ENCODE measurements at places on chromosomes 4 and X.

DNA sequence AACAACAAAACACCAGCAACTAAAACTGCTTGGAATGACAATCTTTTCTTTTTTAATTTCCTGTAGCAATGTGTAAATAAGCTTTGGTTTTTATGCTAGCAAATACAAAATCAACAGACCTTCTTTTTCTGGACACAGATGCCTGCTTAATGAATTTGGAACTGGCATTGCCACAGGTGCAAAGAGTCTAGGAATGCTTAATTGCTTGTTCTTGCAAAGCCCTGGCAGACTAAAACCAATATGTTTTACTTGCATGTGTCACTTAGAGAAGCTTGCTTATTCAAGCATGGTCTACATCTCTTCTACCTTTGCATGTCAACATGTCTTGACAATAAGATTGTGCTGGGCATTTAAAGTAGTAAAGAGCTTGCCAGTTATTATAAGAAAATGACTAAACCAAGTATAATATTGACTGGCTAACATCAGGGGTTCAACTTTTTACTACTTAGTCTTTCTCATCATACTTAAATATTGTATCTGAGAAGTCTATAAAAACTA, 656.7 kb upstream of the NDST4 start:
- no peak for DNase-seq

DNA sequence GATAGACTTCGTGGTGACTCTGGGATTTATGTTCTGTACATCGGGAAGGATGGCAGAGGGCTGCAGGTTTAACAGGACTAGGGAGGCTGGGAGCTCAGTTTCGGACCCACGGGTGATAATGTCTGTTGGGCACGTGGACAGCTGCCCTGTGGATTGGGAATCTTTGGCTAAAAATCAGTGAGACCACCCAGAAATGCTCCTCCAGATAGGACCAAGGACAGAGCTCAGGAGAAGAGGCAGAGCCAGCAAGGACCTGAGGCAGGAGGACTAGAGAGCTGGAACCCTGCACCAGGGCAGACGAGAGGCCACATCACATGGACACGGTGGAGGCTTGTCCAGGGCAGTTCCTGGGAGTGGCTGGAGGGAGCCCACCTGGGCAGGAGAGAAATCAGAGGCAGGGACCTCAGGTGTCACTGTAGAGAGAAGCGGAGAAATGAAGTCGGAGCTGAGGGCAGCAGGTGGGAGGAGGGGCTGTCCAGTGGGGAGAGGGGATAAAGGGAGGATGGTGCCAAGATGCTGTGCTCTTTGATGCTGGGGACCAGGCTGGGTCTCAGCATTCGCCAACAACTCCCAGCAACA, 79.2 kb downstream of the CPZ start:
- no peak for DNase-seq

DNA sequence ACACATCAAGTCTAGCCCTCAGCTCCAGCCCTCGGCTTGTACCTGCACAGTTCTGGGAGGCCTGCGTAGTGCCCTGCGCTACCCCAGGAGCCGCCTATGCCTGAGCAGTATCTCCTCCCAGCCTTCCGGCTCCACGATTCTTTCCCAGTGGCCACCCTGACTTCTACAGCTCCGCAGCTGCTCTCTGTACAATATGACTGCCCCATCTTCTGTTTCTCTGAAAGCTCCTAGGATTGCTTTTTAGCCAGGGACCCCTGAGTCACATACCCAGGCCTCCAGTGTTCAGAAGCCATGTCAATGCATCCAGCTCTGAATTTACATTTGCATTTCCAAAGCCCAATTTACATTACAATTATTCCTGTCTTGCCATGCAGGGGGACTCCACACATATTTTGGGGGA, 135.5 kb downstream of the PJA1 start:
- DNase-seq = no peak

GRCh38 chr4:165814256-165815020, 58.6 kb upstream of the TLL1 start:
- DNase-seq = no peak

DNA sequence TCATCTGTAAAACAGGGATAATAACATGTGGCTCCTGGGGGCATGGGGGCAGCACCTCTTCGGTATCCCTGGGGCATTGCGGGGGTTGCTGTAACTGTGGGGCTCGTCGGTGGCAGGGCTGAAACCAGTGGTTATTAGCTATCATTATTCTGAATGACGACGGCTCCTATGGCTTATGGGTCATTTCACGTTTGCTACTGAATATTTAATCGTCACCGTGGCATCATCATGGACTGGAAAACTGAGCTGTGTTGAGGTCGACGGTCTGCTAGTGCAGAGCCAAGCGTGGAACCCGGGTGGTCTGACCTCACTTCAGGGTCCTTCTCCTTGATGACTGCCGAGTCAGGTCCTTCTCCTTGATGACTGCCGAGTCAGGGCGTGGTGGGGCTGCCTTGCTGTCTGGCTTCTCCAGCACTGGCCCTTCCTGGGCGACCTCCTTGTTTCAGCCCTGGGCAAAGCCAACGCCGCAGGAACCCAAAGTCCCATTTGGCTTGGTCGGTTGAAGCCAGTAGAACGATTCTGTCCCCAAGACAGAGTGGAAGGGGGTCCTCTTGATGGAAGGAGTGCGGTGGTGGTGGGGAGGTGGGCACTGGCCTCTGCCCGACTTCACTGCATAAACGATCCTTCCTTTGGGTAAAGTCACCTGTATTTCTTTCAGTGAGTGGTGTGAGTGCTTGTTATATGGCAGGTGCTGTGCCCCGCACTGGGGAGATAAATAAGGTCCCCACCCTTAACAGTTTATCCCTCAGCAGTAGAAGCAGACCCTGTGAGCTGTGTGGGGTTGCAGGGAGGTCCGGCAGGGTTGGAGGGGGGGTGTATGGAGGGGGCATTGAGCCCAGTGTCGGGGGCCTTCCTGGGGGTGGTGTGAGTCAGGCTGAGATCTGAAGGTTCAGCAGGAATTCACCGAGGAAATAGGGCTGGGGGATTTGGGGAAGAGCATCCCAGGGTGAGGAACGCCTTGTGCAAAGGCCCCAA, 40.8 kb downstream of the PSAPL1 start:
- DNase-seq = no peak

- no peak for DNase-seq
Observed at GRCh38 chr4:140251571-140251970, 97.6 kb upstream of the MAML3 start.

DNA sequence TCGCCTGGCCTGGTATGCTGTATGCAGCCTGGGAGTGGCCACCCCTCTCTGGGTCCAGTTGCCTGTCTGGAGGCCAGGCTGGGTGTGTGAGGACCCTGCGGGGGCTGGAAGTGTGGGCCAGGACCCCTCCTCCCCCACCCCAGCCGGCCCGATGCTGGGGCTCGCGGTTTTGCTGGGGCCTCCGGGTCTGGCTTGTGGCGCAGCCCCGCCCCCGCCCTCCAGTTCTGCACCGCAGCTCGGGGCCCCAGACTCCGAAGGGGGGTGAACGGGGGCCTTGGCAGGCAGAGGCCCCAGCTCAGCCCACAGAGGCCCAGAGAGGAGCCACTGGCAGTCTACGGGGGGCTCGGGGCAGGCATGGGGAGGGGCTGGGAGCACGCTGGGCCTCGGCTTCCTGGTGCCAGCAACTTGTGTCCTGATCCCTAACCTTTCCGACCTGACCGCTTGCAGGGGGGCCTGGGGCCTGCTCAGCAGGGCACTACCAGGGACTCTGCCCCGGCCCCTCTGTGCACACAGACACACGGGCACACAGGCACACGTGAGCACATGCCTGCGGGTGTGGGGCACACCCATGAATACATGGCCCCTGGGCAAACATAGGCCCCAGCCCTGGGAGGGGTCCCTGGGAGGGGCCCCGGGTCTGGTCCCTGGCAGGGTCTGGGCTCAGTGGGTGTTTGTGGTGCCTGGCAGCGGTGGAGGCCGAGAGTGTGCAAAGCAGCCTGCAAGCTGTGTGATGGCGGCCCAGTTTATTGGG, 21.4 kb upstream of the FGFR3 start:
- DNase-seq = no peak

DNA sequence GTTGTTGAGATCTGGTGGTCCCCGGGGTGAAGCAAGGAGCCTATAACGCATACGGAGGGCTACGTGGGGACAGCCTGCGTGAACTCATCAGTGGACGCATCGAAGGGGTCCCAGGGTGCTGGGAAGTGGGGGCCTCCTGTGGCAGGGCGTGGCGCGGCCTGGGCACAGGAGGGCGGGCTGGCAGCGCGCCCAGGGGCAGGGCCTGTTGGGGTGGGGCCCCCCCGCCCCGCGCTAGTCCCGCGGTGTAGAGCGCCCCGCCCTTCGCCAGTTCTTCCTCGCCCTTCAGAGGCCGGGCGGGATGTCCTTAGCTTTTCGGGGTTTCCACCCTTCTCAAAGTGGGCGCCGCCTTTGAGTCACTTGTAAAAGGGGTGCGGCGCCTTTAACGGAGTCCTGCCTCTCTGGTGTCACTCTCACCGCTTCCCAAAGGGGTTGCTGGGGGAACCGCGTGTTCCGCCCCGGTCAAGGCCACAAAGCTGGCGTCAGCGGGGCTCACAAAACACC, 632 bp downstream of the PLP2 start:
- peak; percentile 20 for DNase-seq

GRCh38 chr4:153061971-153062370, 125.8 kb downstream of the FHDC1 start:
- no peak for DNase-seq

GRCh38 chrX:48475296-48475695, 703 bp upstream of the FTSJ1 start:
- DNase-seq = no peak

DNA sequence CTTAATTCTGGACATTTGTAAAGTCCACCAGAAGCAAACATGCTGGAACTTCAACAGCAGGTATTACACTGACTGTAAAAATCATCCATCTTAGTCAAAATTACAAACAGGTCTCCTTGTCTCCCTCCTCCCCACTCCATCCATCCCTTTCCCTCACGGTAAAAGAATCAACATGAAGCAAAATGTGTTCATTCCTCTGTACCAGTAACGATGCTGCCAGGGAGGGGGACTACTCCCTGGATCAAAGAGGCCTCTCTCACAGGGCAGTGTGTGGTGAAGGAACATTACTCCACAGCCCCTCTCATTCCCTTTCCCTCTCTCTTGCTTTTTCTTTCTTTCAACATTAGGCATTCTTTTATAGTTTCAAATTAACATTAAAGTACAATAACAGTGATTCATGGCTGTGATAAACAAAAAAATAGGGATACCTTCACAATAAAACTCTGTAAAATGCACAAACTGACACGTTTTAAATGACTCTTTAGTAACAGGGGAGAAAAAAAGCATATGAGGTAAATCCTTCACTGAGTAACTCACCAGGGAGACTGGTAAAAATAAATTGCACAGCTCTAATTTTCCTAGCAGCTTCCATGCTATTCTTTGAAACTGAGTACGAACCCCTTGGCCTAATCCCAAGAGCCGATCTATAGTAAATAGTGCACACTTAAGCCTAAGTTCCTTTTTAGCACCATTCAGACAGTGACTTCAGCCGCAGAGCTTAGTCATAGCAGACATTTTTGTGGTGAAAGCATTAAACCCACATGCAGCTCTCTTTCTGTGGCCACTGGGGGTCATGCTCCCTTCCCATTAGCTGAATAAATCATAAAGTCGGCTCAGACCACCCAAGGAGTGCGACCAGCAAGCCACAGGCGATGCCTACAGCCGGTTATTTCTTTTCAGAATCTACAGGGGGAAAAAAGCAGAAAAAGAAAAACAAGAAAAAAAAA, 215.6 kb upstream of the GYPA start:
- DNase-seq = no peak

DNA sequence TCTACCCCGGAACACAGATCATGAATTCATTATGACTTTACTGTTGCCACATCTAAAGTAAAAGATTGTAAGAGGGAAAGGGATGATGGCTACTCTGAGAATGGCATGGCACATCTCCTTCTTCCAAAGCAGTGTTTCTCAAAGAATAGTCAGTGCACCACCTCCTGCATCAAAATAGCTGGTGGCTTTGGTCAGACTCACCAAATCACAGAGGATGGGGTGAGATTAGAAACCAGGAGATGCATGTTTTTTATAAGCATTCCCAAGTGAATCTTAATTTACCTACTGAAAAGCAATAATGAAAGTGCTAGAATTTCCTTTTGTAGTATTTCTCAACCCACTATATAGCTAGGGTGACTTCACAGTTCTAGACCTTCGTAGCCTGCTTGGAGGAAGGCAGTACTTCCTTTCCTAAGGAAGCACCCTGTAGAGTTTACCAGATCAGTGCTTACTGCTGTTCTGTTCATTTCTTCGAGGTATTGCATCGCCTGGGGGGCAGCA, 340.8 kb upstream of the KLF3 start:
- DNase-seq = no peak

DNA sequence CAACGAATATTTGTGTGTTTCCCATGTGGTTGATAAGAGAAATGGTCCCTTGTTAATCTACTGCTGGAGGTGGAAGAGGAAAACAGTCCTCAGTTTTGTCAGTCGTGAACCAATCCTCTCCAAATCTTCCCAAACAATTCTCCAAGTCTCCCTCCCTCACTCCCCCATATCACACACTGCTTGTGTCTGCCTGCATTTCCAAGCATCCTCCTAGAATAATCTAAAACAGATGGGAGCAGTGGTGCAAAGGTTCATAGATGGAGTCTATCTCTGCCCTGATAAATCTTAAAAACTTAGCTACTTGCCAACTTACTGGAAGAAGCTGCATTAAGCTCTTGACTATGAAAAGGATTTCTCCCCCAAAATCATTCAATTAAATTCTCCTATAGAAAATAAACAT, 43.7 kb upstream of the SH3KBP1 start:
- no peak for DNase-seq

- DNase-seq = no peak
Observed at GRCh38 chrX:153868576-153869472, 17.1 kb downstream of the L1CAM start.

DNA sequence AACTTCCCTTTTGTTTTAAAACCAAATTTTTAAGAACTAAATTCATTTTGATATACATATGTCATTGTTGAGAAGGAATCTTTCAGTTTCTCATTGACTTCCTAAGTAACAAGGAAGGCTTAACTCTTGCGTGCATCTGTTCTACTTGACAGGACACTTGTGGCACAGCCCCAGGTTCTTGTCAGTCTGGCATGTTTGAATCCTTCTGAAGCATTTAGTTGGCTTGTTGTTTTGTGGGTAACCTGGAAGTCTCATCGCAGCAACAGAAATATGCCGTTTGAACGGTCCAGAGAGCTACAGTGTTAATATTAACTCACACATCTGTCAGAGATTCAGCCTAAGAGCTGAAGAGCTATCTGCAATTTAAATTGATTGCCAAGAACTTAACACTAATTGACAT, 76.0 kb downstream of the GLRA3 start:
- DNase-seq = no peak

DNA sequence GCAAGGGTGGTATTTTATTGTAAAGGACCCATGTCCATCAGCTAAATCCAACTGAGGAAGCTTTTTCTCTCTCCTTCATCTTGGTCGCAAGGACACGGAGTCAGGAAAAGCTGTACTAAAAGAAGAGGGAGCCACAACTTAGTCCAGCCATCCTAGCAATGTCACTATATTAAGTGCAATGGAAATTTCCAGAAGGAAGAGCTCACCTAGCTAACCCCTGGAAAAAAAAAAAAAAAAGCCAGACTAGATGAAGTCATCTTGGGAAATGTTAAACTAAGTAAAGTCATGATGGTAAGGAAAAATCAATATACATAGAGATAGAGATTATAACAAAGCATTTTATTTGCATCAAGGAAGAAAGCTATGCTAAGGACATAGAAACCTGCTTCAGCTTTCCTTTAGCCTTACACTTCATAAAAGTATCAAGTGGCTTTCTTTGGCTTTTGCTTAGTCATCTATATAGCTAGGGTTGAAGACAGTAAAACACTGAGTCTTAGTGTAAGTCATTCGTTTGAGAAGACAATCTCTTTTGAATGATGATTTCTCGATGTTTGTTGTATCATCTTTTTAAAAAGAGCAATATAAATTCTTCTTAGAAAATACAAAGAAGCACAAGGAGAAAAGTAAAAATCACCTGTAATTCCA, 18.6 kb upstream of the CA5B start:
- no peak for DNase-seq
